ENCODE measurements at places on chromosomes 2 and 18.

DNA sequence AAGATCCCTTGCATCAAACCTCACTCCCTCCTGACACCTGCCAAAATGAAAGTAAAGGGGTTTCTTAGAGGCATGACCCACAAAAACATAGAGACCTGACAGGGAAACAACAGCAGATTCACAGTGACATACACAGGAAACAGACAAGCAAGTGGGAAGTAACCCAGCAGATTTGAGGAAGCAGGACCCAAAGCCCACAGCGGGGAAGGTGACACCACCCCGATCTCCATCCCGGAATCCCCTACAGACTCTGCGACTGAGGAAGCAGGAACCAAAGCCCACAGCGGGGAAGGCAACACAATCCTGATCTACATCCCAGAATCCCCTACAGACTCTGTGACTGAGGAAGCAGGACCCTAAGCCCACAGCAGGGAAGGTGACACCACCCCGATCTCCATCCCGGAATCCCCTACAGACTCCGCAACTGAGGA lies 21.6 kb downstream of the CIB4 start:
- no peak for DNase-seq

DNA sequence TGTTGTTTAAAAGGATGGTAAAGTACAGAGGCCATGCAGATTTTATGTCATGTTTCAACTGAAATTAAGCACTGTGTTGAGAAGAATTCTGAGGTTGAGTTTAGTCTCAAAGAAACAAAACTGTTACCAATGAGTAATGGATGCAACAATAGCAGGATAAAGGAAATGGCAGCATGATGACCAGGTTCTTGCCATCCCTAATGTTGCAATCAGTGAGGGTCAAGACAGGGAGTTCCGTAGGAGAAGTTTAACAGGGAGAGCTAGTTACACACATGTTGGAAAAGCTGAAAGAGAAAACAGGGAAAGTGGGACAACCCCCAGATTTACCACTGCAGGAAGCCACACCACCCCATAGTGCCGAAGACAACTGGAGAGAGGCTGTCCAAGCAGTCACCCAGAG lies 343.8 kb upstream of the EPHA4 start:
- no peak for DNase-seq

GRCh38 chr2:26519396-26520147 lies 41.6 kb upstream of the OTOF start:
- DNase-seq = no peak

GRCh38 chr18:56532176-56532840 lies 106.1 kb downstream of the TXNL1 start:
- no peak for DNase-seq

DNA sequence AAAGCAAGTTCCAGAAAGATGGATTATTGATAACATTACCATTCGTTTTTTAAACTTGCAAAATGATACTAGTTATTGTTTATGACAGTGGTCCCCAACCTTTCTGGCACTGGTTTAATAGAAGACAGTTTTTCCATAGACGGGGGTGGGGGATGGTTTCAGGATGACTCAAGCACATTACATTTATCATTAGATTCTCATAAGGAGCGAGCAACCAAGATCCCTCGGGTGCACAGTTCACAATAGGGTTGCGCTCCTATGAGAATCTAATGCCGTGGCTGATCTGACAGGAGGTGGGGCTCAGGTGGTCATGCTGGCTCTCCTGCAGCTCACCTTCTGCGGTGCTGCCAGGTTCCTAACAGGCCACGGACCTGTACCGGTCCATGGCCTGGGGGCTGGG lies 86.2 kb downstream of the BCL2 start:
- DNase-seq = no peak

DNA sequence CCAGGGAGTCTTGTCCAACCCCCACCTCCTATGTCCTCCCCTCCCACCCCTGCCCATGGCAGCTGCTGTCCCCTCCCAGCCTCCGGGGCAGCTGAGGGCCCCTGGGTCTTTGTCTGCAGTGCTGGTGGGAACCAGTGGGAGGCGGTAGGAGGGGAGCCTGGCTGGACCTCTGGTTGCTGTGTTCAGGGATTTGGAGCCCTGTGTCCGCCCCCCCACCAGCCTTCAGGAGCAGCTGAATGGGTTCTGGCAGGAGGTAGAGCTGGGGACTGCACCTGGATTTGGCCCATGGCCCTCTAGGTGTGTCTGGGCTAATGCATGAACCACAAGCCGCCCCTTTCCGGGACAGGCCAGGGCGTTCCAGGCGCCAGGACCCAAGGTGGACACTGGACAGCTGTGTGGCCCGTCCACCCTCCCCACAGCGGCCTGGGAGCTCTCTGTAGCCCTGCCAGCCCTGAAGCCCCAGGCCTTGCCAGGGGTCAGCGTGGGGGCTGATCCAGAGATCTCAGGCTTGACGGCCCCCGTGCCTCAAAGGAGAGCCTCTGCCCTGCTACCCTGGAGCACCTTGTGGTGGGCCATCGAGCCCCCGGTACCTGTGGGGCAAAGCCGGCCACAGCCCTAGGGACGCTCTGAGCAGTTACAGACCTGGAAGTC lies 25.4 kb downstream of the GPC1 start:
- DNase-seq = no peak

DNA sequence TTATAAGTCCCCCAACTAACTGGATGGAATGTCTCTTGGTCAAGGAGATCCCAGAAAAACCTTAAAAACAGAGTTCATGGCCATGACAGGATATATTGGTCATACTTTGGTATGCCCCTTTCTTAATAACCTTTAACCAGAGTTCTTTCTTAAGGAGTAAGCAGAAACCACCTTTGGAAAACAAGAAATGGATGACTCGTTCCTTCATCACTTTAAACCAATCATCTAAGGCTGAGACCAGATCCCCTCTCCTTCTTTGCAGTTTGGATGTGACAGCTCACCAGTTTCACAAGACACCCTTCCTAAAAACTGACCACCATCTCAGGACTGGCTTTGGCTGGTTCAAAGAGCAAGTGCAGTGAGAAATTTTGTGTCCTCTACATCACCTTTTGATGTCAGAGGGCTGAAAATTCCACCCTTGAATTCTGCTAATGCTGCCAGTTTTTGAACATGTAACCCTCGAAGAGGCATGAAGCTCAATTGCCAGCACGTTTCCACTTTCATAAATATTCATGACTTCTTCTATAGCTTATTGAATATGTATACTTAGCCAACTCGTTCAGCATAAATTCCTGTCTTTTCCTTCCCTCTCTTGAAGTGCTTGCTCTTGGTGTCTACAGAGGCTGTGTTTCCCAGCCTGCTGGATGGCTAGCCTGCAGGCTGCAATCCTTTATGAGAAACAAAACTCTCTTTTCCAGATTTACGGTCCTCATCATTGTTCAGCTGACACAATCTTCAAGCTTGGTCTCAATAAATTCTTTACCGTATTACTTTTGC lies 1323.5 kb upstream of the TMEFF2 start:
- no peak for DNase-seq
